ENCODE measurements at places on chromosomes 12 and 14. TPM values are rescaled to one million over a fixed set of nuclear protein-coding genes. Genes with fewer than 3 reads are reported as not detected.

Gene FBLN5
- total RNA-seq = 1.2 TPM

Gene REM2
- total RNA-seq = under 0.01 TPM

Gene SMIM41
- total RNA-seq = not detected

Gene AICDA
- not detected for total RNA-seq

Gene PROX2
- total RNA-seq = not detected

Gene TEX52
- total RNA-seq = not detected

Gene FAM90A1
- 0.15 TPM for total RNA-seq

Gene SERPINA10
- not detected for total RNA-seq
